ENCODE measurements at places on chromosomes 3 and 15.

GRCh38 chr15:68667800-68668625 lies 89.2 kb downstream of the CORO2B start:
- no peak for DNase-seq

DNA sequence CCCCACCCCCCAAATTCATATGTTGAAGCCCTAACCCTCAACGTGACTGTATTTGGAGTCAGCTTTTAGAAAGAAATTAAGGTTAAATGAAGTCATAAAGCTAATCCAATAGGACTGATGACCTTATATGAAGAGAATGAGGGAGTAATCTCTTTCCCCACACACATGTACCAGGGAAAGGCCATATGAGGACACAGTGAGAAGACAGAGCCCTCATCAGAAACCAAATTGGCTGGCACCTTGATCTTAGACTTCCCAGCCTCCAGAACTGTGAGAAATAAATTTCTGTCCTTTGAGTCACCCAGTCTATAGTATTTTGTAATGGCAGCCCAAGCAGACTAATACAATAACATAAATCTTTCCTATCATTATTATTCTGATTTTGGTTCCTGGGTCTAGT lies 194.7 kb upstream of the NANOGP8 start:
- DNase-seq, result no peak

DNA sequence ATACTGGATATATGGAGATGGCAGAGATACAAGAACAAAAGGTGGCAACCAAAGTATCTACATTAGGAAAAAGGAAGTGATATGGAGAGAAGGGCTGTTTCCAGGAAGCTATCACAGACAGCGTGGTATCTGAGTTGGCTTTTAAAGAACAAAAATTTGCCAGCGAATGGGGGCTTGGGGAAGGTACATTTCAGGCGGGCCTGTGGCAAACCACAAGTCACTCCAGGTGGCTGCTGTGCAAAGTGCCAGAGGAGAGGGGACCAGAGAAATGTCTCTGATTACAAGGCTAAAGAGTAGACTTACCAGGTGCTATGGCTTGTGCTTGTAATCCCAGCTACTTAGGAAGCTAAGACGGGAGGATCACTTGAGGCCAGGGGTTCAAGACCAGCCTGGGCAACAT lies 91.1 kb downstream of the MSL2 start:
- DNase-seq, result no peak

GRCh38 chr15:36773698-36774097 lies 194.3 kb downstream of the CDIN1 start:
- DNase-seq, result no peak

DNA sequence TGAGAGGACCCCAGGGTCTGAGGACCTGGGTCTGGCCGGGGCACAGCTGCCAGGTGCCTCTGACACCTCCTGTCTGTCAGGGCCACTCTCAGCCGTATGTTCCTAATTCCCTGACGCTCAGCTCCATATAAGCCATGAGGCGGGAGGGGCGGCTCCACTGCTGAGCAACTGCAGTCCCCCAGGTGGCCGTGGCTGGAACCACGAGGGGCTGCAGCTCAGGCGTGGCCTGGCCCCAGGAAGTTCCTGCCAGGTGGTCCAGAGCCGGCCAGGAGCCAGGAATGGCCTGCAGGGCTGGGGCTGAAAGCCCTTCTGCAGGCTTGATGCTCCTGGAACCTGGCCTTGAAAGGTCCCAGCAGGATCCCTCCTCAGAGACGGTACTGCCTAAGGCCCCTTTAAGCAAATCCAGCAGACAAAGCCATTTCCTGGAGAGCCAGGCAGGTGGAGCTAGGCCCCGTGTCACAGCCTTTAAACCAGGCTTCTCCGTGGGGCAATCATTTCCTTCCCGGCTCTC lies 118.0 kb downstream of the CHSY1 start:
- DNase-seq, result no peak

DNA sequence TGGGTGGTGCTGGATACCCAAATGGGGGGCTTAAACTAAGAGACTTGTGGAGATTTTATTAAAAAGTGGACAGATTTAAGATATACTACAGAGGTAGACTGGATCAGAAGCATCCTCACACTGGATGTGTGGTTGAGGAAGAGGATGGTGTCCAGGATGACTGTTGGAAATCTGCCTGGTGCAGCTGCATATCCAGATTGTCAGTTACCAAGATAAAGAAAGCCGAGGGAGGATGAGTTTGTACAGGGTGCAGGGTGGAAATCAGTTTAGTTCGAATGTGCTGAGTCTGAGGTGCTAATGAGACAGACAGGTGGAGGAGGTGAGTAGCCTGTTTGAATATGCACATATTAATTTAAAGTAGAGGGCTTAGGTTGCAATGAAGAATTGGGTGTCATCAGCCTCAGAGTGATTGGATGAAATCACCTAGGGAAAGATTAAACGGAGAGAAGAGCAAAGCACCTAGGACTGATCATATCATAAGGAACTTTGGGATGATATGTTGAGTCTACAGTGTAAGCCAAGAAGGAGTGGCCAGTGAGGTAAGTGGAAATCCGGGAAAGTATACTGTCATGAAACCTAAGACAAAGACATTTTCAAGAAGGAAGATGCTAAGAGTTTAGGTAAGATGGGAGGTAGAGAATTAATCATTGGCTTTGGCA lies 74.1 kb upstream of the GOLGA8B start:
- DNase-seq, result no peak

- DNase-seq, result no peak
Observed at GRCh38 chr15:39365873-39366272, 215.0 kb upstream of the THBS1 start.

- no peak for DNase-seq
Observed at GRCh38 chr3:23711916-23712494, 93.8 kb upstream of the UBE2E1 start.

DNA sequence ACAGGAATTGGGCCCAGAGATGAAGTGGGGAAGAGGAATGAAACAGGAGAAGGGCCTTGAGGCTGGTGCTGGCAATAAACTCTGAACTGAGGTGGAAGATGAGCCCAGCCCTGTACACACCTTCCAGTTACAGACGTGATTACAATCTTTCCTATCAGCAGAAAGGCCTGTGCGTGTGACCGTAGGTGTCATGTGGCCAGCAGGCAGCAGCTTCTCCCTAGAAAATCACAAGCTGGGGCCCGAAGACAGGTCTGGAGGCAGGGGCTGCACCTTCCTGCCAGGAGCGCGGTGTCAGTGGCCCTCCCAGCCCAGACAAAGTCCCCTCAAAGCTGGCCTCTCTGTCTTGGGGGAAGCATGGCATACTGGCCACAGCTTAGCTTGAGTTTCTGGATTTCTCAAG lies 16.7 kb upstream of the PIGZ start:
- no peak for DNase-seq

DNA sequence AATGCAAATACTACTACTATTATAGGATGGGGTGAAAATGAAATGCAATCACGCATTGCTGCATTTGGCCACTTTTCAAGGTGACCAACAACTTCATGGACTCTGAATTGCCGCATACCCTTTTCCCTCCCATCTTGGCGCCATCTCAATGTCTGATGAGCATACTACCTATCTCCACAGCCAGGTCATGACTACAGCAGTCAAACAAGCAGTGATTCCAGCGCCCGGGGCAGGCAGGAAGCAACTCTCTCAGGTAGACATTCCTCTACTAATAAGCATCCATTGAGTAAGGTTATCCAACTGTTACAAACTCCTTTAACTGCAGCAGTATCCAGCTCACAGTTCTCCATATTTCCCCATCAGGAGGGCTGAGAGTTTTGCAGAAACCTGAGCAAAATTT lies 155.4 kb downstream of the ADAMTS17 start:
- DNase-seq, result no peak

- DNase-seq, result no peak
Observed at GRCh38 chr15:78909791-78910228, 35.0 kb downstream of the CTSH start.

- DNase-seq, result no peak
Observed at GRCh38 chr3:123053107-123053506, 13.7 kb upstream of the PDIA5 start.

- no peak for DNase-seq
Observed at GRCh38 chr3:135802171-135802570, 163.4 kb upstream of the PPP2R3A start.

- no peak for DNase-seq
Observed at GRCh38 chr3:87771337-87772192, 287.2 kb downstream of the CGGBP1 start.

- no peak for DNase-seq
Observed at GRCh38 chr15:73695773-73696640, 11.8 kb downstream of the CD276 start.

DNA sequence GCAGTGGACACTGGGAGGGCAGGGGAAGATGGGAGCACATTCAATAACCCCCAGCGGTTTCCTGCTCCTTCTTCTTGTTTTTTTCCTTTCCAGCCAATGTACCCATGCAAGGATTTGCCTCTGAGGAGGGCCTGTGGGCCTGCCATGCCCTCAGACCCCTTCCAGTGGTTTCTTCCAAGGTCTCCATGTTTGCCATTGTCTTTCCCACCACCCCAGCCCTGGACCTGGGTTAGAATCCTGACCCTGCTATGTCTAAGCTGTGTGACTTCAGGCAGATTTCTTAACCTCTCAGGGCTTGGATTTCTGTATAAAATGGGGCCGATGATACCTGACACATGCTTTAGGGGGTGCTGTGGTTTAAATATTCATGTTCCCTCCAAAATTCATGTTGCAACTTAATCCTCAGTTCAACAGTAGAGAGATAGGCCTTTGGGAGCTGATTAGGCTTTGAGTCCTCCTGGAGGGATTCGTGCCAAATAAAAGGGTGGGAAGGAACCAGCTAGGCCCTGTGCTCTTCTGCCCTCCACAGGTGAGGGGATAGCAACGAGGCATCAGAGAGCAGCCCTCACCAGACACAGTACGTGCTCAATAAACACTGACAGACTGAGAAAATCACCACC lies 46.3 kb upstream of the FLNB start:
- no peak for DNase-seq

- DNase-seq, result no peak
Observed at GRCh38 chr3:115808244-115808643, 184.9 kb downstream of the GAP43 start.

- DNase-seq, result no peak
Observed at GRCh38 chr3:64059484-64060175, 36.3 kb upstream of the PSMD6 start.

GRCh38 chr15:80944818-80945217 lies 44.8 kb downstream of the MESD start:
- DNase-seq, result no peak

- no peak for DNase-seq
Observed at GRCh38 chr3:127254033-127254644, 33.7 kb downstream of the PRR20G start.

- no peak for DNase-seq
Observed at GRCh38 chr15:80479191-80479590, 75.0 kb downstream of the ARNT2 start.

DNA sequence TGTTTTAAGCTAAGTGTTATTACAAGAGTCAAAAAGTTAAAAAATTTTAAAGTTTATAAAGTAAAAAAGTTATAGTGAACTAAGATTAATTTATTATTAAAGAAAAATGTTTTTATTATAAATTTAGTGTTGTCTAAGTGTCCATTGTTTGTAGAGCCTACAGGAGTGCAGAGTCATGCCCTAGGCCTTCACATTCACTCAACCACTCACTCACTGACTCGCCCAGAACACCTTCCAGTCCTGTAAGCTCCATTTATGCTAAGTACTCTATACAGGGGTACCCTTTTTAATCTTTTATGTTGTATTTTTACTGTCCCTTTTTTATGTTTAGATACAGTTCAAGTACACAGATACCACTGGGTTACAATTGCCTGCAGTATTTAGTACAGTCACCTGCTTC lies 37.2 kb downstream of the EEFSEC start:
- DNase-seq, result no peak

DNA sequence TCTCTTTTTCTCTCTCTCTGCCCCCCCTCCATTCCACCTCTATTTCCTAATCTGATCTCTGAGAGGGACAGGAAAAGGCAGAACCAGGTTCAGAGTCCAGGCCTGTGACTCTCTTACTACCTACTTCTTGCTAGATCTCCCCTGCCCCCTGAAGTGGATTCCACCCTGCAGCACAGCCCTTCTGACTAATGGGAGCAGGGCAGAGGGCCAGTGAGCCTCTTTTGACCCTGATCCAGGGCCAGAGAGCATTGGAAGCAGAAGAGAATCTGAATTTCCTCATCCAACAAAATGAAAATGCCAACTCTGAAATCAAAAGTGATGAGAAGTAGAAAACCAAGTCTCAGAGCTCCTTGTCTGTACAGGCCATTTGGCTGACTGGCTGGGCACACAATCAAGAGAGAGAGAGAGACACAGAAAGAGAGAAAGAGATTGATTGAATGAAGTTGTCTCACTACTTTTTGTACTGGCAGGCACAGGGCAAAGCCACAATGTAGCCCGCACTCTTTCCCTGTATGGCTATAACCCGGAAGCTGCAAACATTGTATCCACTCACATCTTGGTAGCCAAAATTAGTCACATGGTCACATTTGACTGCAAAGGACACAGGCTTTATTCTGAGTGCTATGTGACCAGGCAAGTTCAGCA lies 31.6 kb upstream of the GLCE start:
- no peak for DNase-seq

DNA sequence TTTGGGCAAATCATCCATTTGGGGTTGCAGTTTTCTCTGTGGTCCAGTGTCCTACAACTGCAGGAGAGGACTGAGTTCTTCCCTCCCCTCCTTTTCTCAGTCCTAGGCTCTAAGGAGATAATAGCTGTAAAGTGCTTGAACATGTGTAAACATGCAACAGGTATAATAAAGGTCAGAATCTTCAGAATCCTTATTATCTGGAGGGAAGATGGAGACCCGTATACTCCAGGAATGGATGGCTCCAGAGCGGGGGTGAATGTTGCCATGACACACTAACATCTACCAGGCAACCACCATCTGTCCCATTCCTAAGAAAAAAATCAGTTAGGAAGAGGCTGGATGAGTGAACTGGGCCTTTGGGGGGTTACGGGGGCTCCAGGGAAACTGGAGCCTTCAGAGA lies 39.7 kb upstream of the GLCE start:
- no peak for DNase-seq

DNA sequence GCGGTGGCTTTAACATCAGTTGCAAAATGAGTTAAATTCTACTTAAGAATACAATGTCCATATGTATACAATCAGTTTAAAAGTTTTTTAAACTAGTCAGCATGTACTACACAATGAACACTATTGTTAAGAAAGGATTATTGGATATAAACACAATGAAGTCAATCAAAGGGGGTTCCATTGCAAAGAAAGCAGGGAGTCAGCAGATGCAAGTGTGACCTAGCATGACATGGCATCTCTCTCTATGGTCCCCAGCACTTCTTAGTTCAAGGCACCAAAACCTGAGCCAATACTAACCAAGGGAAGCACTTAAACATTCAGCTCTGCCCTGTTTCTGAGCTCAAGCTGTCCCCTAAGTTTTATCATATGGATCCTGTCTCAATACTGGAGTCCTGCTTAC lies 17.0 kb downstream of the KLHL6 start:
- DNase-seq, result no peak

- DNase-seq, result no peak
Observed at GRCh38 chr3:128878556-128879124, 780 bp upstream of the ACAD9 start.

GRCh38 chr15:57122080-57122840 lies 203.8 kb downstream of the TCF12 start:
- DNase-seq, result no peak

- DNase-seq, result no peak
Observed at GRCh38 chr3:36305929-36306520, 74.3 kb upstream of the STAC start.

All from stimulated activated CD4-positive, alpha-beta T cell treated with anti-CD3 and anti-CD28 coated beads, Interleukin-12 subunit alpha, Interleukin-12 subunit beta, amount 100 ng/mL, for 24 hours (primary cell).